ENCODE measurements at places on chromosomes 11 and 22.

- no peak for DNase-seq
Observed at GRCh38 chr11:28835317-28835716, 727.1 kb downstream of the METTL15 start.

DNA sequence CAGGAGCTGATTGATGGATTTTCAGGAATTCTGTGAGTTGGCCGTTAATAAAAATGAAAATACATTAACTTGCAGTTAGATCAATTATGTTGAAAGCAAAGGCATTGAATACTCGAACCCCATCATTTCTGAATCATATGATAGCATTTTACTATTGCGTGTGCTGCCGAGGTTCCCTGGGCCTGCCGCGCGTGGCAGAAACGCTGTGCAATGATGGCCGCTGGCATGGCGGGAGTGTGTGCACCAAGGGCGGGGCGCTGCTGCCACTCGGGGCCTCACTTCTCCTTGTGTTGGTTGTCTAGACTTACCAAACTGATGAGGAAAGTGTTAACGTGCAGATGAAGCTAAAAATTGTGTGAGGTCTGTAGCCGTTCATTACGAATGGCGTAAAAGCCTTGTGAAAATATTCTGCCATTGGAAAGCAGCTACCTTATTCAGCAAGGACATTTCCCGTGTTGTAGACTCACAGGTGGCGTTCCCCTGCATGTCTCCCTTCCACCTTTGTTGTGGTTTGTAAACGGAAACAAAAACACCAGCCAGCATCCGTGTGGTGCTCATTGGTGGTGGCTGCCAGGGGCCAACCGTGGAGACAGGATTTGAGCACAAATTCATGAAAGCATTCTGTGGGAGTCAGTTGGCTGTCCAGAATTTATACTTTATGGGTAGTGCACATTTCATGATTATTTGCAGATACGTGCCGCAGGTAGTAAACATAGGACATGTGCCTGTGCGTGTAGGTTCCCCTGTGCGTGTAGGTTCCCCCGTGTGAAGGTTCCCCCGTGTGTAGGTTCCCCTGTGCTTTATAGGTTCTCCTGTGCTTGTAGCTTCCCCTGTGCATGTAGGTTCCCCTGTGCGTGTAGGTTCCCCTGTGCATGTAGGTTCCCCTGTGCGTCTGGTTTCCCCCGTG lies 5.9 kb upstream of the GRAMD4 start:
- DNase-seq = peak; percentile 65

- no peak for DNase-seq
Observed at GRCh38 chr11:94011478-94011877, 9.7 kb upstream of the HEPHL1 start.

DNA sequence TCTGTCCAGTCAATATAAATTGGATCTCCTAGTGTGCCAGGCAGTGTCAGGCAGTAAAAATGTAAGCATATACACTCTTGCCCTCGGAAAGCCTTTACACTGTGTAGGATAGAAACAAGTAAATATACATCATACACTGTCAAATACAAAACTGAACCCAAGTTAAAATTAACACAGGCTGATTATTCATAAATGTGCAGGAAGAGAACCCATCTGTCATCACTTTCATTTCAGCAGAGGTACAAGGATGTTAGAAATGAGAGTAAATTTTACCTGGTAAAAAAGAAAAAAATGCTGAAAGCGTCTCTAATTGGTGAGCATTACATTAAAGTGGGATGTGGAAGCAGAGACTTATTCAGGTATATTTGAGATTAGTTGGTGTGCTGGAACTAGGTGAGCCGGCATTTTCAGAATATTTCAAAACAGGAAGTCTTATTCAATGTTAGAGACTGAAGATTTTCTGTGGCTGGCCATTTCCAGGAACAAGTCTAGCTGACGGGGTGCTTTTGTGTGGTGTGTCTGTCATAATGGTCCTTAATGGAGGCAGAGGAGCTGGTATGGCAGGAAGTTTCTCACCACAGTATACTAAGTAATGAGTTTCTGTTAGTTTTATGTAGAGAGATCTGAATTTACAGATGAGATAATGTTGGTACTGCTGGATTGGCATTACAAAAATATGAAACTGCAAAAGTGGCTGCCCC lies 192.6 kb downstream of the CASP12 start:
- DNase-seq = peak; percentile 55

- DNase-seq = no peak
Observed at GRCh38 chr11:117671370-117671769, 125.6 kb downstream of the DSCAML1 start.

DNA sequence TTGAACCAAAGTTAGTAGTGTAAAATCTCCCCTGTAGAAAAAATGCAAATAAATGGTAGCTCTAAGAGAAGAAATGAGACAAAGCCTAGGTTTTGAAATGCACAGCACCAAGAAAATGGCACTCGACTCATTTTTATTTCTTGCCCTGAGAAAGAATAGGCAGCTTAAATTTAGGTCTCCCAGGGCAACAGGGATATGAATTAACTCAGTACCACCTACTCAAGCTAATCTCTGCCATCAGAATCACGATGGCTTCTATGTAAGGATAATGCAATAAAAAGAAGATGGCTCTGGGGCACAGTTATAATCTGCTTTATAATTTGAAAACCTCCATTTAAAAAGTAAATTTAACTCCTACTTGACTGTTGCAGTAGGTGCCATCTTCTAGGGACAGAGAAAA lies 1784.3 kb downstream of the LRRC4C start:
- DNase-seq = no peak

DNA sequence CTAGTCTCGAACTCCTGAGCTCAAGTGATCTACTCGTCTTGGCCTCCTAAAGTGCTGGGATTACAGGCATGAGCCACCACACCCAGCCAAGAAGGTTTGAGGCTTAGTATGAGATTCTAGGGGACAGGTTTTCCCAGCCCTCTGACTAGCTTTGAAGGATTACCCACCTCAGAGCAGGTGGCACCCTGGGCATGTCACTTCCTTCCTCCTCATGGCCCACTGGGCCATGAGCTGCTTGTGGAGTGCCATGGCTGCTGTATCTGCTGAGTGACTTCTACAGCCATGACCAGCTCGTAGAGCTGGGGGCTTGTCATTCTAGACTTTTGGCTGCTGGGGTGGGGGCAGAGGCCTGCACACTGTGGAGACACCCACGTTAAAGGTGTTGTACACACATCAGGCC lies 25.1 kb downstream of the TOM1 start:
- no peak for DNase-seq

DNA sequence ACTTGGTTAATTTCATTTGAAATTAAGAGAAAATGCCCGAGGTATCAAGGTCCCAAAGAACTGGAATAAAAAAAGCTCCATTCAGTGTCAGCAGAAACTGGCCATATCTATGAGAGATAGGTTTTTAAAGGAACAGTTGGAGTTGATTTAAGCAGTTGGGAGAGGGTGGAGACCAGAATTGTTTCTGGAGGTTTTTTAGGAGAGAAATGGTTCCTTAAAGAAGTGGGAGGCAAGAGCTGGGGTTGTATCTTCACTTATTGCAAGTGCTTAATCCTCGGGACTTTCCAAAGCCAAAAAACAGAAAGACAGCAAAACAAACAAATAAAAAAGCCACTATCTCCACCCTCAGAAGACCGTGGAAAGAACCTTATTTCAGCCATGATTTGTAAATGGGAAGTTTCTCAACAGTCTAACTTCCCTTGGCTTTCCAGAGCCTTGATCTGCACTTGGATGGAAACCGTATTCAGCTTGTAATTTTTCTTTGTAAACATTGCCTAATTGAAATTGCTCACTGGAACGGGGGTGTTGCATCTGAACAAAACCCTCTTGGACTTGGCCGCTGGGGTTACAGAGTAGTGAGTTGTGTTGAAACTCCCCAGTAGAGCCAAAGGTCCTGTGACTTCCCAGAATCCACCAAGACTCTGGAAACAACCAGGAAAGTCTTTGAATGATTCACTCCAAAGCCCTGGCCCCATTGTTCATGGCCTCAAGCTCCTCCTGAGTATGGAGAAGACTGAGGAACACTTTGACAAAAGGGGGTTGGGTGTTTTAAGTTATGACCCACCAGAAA lies 115.6 kb downstream of the SLC1A2 start:
- DNase-seq = no peak

GRCh38 chr11:1936072-1936780 lies 10.9 kb upstream of the MRPL23 start:
- DNase-seq = no peak

DNA sequence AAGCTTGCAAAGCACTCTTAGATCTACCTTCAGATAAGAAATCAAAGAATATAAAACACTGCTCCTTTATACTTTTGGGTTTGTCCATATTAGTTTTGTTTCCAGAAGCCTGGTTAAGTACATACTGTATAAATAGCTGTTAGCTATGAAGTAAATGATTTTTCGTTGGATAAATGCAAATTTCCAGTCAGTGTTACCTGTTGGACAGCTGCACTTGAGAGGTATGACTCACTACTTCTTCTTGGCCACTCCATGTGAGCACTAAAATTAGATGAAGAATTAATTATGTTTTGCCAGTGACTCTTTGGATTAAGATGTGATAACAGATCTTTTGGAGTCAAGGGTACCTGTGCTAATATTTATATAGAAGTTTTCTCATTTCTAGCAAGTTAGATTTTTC lies 9.5 kb upstream of the TSG101 start:
- DNase-seq = no peak
